Activated T-helper 1 cell treated with Interleukin-2 at 50 U/mL for 16 hours (primary cell): ENCODE measurements at places on chromosomes 1 and 21.
A peak's percentile ranks its signal among the peaks of the same experiment; 100 is the strongest.

- DNase-seq, result no peak
Observed at GRCh38 chr1:210125143-210125542, 107.5 kb upstream of the SERTAD4 start.

DNA sequence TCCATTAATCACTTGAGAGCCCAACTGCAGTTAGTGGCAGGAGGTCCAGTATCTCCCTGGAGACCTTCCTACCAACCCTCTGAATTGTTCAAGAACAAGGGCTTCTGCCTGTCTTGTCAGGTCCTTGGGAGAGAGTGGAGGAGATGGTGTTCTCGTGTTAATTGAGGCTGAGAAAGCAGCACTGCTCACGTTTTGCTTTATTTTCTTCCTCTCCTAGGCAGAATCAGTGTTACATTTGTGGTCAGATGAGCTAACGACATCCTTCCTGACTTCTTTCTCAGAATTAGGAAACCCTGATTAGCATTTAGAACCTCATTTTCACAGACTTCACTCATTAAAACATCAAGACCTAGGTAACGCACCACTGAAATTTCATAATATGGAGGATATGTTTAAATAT is 26.4 kb upstream of the LRIG2 start:
- DNase-seq, result no peak

DNA sequence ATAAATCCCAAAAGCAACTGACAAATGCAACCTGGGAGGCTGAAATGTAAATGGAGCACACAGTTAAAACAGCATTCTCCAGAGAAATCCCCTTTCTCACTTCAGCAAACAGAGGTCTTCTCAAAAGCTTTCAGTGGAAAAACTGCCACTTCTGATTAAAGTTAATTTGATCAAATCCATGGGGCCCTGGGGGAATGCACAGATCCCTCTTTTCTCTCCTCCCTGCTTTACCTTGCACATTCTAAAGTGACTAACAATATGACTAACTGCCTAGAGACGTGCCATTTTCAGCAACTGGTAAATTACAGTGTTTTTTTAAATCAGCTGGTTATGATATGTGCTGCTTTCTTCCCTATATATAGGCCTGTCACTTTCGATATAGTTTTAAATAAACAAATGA is 142.5 kb downstream of the RERE start:
- no peak for DNase-seq

GRCh38 chr1:4724695-4725250 is 70.4 kb downstream of the AJAP1 start:
- no peak for DNase-seq

DNA sequence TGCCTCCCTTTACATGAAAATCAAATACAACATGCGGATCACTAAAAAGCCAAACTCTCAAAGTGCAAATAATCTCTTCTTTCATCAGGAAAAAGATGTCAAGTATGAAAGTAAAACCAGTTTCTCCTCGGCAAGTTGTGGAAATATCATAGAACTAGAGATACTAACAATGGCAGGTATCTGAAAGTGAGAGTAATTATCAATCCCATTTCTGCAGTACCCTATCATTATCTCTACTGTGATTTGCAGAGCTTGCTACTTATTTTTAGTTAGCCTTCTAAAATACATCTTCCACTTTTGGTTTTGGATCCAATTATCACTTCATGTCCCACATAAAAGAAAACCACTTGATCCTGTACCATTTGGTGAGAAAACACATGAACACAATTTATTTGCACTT is 3.0 kb downstream of the TP53BP2 start:
- no peak for DNase-seq

GRCh38 chr1:211788626-211789025 is 41.9 kb downstream of the LPGAT1 start:
- no peak for DNase-seq

- DNase-seq, result no peak
Observed at GRCh38 chr1:160492617-160493016, 30.4 kb downstream of the SLAMF6 start.

- no peak for DNase-seq
Observed at GRCh38 chr1:118963456-118964430, 24.4 kb downstream of the TBX15 start.

DNA sequence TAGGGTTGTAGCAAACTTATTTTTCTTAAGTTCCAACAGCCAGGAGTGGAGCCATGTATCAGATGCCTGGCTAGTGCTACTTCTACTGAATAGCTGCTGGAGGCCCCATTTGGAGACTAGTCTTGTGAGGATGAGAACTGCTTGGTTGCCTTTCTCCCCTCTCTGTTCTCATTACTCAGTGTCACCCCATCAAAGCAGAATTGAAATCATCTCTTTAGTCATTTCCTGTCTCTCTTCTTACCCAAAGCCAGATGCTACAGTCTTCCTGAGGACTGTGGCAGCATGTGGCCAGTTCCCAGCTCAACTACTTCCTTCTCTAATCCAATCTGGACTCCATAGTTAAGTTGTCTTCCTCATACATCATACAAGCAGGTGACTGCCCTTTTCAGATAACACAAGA is 197.5 kb downstream of the BRINP2 start:
- DNase-seq, result no peak

DNA sequence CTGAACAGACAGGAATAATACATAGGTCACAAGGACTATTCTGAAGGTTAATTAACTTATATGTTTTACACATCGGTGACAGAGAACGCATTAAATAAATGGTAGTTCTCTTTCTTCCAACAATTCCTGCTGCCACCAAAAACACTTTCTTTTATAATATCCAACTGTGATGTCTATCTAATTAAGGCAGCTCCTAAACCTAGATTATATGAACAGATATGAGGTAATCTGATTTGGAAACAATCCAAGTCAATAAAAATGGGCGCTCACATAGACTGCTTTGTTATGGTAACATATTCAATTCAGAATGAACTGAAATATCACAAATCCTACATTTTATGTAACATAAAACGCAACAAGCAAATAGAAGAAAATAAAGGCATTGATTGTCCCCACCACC is 16.0 kb downstream of the CYYR1 start:
- DNase-seq, result no peak

- DNase-seq, result no peak
Observed at GRCh38 chr1:111179968-111180533, 20.4 kb downstream of the DENND2D start.

GRCh38 chr1:155960081-155960745 is 18.1 kb downstream of the ARHGEF2 start:
- DNase-seq, result no peak

DNA sequence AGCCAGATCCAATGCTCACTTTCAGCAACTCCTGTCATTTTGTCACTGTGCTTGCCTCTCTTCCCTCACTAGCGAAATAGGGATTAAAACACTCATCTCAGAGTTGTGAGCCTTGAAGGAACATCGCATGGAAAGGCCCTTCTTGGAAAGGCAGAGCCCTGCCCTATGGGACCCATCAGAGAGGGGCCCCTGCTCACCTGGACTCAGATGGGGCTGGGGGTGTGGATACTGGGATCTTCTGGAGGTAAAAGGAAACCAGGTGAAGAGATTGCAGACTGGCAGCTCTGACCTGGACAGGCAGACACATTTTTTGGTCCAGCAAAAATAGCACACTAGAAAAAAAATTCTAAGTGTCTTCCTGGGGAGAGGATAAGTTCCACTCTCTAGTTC is 54.2 kb upstream of the EPS8L3 start:
- DNase-seq, result no peak

GRCh38 chr1:202160377-202160940 is at the start of gene PTPN7:
Gene PTPN7, minus strand, starts transcription at chr1:202160602. Its CDS starts 1,200 bp downstream, at chr1:202159402.
- DNase-seq, result peak; percentile 66

GRCh38 chr21:37041706-37042271 is 31.1 kb downstream of the PIGP start:
- no peak for DNase-seq

DNA sequence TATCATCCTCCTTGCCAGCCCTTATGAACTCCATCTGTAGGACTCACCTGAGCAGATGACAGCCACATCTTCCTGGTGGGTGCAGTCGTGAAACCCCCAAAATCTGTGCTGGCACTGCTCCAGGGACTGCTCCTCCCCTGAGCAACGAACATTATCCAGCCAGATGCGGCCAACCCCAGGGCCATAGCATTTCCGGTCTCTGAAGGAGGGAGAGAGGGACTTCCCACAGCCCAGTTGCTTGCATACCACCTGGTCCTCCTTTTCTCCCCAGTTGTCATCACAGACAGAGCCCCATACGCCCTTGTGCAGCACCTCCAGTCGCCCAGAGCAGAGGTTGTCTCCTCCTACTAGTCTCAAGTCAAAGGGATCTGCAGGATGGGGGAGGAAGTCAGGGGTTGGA is 8.5 kb downstream of the CD5L start:
- DNase-seq, result no peak

- DNase-seq, result no peak
Observed at GRCh38 chr1:5962265-5963105, 29.7 kb downstream of the NPHP4 start.

DNA sequence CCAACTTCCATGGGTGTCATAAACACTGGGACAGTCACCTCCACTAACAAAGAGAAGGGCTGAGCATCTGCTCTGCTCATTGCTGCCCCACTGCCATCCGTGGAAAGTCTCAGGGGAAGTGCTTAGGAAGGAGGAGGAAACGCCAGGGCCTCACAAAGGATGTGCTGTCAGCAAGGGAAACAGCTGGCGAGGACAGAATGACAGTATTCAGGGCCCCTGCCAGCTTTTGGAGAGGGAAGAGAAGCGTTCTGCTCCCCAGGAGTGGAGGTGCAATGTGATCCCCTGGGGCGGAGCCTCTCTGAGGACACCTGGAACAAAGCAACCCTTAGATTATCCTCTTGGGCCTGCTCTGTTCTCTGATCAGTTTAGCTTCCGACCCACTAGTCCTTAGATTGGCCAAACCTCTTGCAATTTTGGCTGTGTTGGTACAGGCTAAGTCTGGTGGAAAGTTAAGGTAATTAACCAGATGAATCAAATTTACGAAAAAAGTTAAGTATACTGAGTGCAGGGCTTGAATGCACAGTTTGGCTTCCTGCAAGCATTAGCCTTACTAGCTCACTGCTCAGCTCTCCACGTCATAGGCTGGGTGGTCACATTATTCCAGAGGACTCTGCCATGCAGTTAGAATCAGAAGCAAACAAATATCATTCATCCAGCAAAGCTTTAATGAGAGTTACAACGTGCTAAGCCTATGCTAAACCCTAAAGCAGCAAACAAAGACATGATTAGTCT is 170.2 kb upstream of the NFIA start:
- no peak for DNase-seq

GRCh38 chr1:54857141-54857540 is 29.9 kb downstream of the DHCR24 start:
- no peak for DNase-seq

- no peak for DNase-seq
Observed at GRCh38 chr1:212685429-212685828, 14.2 kb downstream of the BATF3 start.

GRCh38 chr1:209628618-209629299 is 23.5 kb downstream of the LAMB3 start:
- DNase-seq, result no peak

GRCh38 chr1:213061263-213061662 is 10.2 kb downstream of the RPS6KC1 start:
- DNase-seq, result no peak

DNA sequence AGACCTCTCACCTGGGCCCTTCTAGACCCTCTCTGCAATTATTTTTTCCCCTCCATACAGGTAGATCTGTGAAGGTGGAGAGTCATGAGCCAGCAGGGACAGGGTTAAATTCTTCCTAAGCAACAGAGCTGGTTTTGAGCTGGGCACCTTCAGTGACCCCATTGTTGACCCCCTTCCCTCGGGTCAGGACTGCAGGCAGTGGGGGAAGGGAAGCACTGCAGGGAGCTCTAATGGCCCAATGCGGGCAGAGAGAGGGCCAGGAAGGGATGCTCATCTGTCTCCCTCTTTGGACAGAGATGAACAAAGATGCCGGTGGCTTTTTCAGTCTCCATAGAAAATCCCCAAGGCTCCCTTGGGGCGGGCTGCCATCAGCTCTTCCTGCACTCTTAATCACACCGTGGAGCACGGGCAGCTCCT is 21.4 kb downstream of the SOX13 start:
- DNase-seq, result no peak

GRCh38 chr1:230186003-230186863 is 119.2 kb downstream of the GALNT2 start:
- DNase-seq, result no peak

DNA sequence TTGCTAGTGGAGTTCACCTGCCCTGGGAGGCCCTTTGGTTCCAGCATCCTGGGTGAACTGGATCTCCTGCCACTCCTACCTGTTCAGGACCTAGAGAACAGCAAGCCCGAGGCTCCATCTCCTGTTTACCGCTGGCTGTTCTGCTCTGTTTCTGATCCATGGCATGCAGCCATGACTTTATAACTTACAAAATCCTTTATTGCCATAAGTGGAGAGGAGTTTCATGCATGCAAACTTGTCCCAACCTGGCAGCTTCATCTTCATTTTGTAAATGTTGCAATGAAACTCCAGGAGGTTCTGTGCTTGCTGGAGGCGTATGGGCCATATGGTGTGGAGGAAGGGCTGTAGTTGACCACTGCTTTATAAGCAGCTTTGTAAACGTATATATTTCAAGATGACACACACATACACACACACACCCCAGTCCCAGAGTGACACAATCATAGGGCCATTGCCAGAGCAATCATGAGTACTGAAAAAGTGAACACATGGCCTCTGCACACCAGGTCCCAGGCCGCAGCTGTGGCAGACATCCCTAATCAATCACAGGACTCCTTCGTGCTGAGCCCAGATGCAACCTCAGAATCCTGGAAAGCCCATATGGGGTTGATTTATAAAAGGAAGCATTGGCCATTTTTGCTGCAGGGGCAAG is 69.0 kb downstream of the UBIAD1 start:
- DNase-seq, result no peak

DNA sequence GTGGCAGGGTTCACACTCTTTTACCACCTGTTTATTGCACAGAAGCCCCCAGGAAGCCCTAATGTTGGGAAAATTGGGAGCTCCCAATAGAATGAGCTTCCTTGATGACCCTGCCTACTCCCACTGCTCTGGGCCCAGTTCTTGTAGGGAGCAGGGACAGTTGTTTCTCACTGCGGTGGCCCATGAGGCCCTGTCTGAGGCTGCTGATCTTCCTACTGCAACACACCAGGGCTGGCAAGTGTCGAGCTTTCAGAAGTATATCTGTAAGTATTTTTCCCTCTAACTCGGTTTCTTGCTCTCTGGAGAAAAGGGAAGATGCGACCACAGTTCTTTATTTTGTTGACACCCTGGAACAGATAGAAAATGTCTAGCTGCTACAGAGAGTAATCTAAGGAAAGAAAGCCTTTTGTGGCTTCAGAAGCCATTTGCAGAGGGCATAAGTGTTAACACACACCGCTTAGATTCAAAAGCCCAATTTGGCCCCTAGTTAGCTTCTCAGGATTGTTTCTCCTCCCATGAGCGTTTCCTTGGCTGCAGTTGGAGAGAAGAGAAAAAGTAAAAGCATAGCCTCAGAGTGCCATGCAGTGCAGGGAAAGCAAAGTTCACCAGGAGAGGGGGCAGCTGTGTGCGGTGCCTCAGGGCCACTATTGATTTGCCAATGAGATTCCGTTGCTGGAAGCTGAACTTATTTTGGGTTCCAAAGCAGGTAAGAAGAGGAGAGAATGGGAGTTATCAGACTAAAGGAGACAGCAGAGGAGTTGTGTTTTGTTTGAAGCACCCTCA is 102.6 kb downstream of the SELENOF start:
- DNase-seq, result no peak
